Stimulated activated CD8-positive, alpha-beta memory T cell treated with anti-CD3 and anti-CD28 coated beads, Interleukin-12 subunit alpha, Interleukin-12 subunit beta, amount 100 ng/mL, for 1 hour (primary cell): ENCODE measurements at places on chromosomes 4 and X.

DNA sequence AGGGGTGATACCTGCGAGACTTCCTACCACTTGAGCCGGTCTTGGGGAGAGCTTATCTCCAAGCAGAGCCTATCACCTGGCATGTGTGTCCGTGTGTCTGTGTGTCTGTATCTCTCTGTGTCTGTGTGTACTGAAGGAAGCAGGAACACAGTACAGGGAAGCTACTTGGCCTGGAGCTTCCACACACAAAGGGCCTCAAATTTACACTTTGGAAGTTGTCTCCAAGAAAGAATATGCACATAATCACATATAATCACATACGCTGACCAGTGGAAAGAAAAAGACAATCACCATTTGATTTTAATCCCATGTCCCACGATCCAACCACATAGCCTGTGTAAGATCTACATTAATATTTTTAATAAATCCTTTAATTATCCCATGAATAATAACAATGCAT is 13.2 kb upstream of the NKX6-1 start:
- no peak for DNase-seq

DNA sequence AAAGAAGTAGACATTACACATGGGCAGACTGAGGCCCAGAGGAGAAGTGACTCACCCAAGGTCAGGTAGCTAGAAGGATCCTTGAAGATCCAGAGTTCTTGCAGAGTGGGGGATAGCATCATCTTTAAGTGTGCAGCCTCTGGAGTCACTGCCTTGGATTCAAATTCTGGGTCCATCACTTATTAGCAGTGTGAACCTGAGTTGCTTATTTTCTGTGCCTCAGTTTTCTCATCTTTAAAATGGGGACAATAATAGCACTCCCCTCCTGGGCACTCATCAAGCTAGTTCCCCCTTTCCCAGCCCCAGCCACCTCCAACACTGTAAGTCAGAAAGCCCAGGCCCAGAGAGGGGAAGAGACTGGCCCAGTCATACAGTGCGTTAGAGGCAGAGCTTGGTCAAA is 141.8 kb upstream of the PJA1 start:
- no peak for DNase-seq

- DNase-seq: no peak
Observed at GRCh38 chr4:8602686-8603430, 10.3 kb downstream of the CPZ start.

GRCh38 chr4:60847614-60848013 is 352.5 kb upstream of the ADGRL3 start:
- no peak for DNase-seq
